ENCODE measurements at places on chromosomes 5 and 9.
A peak's percentile ranks its signal among the peaks of the same experiment; 100 is the strongest.

DNA sequence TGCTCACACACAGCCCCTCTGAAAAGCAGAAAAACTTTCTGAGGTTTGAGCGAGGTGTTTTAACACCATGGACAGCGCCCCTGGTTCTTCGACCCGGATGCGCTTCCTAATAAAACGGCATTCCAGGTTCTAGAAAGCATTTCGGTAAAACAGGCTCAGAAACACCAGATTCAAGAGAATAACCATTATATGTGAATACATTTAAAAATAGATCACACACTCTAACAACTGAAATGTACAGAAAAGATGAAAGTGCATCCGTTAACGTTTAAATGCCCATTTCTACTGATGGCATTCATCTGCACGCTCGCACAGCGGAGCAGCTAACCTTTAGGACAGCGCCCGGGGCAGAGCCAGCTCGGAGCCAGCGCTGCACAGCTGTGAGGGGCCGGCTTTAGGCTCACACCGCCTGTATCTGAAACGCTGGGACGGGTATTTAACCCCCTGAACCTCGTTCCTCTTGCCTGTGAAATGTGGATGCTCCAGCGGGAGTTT, 26.3 kb upstream of the TENT4A start:
- no peak for DNase-seq

- DNase-seq, result no peak
Measured at GRCh38 chr9:128205296-128205944, 2.2 kb downstream of the DNM1 start.

- DNase-seq, result no peak
Measured at GRCh38 chr9:15381491-15381890, 41.2 kb upstream of the SNAPC3 start.

GRCh38 chr5:69517763-69518212, 25.2 kb downstream of the OCLN start:
- DNase-seq, result no peak

DNA sequence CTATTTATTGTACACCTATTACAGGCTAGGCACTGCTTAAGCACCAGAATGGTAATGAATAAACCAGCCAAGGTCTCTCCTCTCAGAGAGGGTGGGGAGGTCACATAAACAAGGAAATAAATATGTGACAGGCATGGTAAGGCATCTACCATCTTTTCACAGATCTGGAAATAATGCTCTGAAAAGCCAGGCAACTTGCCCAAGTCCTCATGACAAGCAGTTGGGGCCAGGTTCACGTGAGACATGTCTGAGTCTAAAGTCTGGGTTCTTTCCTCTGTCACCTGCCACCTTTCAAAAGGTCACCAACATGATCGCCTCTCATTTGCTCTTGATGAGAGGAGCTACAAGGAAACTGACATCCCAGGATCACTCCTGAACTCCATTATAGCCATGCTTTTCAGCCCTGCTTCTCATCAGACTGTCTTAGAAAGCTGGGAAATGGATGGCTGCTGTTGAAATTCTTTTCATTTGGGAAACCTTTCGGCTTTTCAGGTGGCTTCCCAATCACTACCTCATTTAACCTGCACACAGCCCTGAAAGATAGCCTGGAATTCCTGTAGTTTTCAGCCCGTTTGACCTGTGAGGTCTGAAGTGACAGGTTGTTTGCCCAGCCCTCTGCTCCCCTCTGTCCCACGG, 123.1 kb downstream of the CRB2 start:
- DNase-seq, result no peak

- DNase-seq, result no peak
Measured at GRCh38 chr5:97182571-97183099, 412 bp downstream of the RIOK2 start.

GRCh38 chr9:103997856-103998370, 96.2 kb upstream of the SMC2 start:
- no peak for DNase-seq

DNA sequence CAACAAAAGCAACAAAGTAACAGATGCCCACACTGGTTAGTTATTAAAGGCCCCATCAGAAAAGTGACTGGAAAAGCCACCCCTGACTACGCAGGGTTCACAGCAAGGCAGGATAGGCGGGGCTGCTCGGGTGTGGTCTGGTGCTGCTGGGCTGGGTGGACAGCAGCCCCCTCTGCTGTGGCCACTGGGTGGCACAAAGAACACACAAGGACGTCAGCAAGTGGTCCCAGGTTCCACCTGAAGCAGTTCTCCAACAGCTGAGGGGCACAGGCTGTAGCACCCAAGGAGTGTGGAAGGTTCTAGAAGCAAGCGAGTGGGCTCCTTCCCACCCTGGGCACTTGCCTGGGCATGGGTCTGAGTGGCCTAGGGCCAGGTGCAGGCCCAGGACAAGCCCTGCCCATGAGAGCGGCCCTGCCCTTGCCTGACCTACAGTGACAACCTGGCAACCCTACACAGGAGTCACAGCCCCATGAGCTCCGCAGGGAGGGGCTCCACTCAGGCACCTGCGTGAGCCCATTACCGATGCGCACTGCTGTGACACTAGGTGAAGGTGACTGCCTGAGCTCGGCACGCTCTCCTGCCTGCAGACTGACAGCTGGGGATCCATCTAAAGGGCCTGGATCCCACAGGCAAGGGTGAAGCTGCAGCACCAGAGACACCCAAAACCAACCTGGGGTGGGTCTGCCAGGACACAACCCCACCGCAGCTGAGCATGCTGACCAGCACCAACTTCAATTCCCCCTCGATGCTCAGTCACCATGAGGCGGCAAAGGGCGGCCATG, 8.1 kb downstream of the BRD9 start:
- no peak for DNase-seq

- no peak for DNase-seq
Measured at GRCh38 chr9:131629825-131630204, 84.5 kb downstream of the PRRT1B start.

DNA sequence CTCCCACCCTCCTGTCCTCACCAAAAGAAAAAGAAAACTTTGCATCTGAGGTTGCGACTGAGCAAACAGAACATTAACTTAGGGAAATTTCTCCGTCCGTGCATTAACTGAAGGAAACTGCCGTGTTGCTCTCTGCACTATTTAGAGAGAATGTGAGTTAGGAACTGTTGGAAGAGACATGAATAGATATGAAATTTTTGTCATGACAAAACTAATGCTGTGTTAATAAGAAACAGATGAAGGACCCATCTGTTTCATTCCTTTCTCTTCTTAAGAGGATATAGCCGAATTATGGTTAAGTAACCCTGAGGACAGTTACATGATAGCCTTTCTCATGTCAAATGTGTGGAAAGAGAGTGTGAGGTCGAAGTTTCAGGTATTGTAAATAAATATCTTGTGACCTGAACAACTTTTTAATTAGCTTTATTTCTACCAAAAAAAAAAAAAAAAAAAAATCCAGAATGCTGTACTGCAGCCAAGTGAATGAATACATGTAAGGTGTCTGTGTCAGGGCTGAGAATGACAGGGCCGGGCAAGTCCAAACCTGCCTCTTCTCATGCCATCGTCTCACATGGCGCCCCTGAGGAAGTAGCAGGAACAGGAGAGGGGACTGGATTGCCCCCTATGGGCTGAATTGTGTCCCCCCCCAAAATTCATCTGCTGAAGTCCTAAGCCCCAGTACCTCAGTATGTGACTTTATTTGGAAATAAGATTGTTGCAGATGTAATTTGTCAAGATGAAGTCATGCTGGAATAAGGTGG, 35.6 kb upstream of the ANKRD33B start:
- no peak for DNase-seq

GRCh38 chr5:154740483-154740882, 14.7 kb upstream of the LARP1 start:
- no peak for DNase-seq

GRCh38 chr5:164335837-164336236, 830.4 kb downstream of the MAT2B start:
- no peak for DNase-seq

- peak; percentile 76 for DNase-seq
Measured at GRCh38 chr5:43041669-43042175, 1.6 kb upstream of the ANXA2R start.

- no peak for DNase-seq
Measured at GRCh38 chr9:123331346-123332060, 24.5 kb upstream of the CRB2 start.

DNA sequence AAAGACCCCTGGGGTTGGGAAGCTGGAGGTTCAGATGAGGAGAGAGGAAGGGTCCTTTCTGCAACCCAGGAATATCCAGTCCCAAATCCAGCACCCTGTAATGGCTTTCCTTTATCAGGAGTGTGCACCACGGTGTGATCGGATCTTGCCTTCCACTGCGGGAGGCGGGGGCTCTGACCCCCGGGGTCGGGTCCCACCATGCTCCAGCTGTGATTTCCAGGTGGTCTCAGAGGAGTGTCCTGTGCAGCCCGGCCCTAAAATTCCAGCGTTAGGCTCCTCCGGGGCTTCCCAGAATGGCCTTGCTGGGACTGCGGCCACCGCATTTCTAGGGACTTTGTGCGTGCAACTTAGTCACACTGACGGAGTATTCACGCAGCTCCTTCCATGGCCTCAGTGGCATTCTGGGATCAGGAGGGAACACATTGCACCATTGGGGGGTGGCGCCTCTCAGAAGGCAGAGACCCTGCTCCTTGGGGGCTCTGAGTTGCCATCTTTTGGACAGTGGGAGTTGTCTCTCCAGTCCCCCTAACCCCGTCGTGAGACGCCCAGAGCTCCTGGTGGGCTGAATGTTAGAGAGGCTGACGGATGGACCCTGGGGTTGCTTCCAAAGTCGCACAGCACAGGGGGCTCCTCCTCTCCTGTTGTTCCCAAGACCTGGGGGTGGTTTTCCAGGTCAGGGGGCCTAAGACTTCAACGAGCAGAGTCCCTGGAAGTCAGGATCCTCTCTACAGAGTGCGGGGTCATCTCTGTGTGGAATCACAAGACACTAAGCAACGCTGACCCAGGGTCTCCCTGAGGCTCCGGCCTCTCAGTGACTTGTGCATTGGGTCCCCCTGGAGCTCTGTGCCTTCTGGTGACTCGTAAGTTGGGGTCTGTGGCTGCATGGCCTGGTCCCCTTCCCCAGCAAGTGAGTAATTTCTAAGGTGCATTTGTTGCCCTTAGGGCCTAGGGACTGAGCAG, 42.7 kb upstream of the IRX4 start:
- no peak for DNase-seq

- no peak for DNase-seq
Measured at GRCh38 chr5:73390972-73391371, 57.6 kb downstream of the FOXD1 start.

- DNase-seq, result no peak
Measured at GRCh38 chr9:75109210-75109839, 21.0 kb downstream of the OSTF1 start.

DNA sequence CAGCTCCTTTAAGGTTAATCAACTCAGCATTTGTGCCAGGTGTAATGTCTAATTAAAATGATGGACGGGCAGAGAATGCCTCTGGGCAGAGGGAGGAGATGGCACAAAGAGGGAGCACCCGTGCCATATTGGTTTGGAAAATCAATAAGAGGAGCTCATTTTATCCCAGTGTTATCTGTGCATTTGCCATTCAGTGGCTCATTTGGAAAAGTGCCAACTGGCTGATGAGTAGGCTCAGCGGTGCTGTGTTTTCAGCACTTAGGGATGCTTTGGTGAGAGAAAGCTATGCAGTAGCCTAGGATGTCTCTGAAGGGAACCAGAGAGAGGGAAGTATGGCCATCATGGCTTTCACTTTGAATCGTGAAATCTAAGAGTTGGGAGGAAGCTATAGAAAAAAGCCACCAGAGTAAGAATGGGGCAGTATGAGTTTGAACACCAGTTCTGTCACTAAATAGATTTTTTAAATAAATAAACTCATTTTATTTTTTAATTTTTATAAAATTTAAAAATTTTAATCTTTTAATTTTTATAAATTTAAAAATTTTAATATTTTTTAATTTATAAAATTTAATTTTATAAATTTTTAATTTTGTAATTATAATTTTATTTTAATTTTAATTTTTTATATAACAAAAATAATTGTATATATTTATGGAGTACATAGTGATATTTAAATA, 472.8 kb downstream of the BRINP1 start:
- DNase-seq, result no peak

- no peak for DNase-seq
Measured at GRCh38 chr5:172478256-172478655, 23.9 kb upstream of the SH3PXD2B start.

GRCh38 chr9:86639899-86640379, 285.7 kb upstream of the TUT7 start:
- no peak for DNase-seq

GRCh38 chr5:135609981-135610380, 31.2 kb upstream of the CXCL14 start:
- DNase-seq, result no peak

GRCh38 chr9:104833696-104834095, 69.8 kb downstream of the NIPSNAP3B start:
- DNase-seq, result no peak

- no peak for DNase-seq
Measured at GRCh38 chr9:130092910-130093309, 39.2 kb downstream of the GPR107 start.

- no peak for DNase-seq
Measured at GRCh38 chr5:127601111-127601510, 47.8 kb upstream of the CTXN3 start.

DNA sequence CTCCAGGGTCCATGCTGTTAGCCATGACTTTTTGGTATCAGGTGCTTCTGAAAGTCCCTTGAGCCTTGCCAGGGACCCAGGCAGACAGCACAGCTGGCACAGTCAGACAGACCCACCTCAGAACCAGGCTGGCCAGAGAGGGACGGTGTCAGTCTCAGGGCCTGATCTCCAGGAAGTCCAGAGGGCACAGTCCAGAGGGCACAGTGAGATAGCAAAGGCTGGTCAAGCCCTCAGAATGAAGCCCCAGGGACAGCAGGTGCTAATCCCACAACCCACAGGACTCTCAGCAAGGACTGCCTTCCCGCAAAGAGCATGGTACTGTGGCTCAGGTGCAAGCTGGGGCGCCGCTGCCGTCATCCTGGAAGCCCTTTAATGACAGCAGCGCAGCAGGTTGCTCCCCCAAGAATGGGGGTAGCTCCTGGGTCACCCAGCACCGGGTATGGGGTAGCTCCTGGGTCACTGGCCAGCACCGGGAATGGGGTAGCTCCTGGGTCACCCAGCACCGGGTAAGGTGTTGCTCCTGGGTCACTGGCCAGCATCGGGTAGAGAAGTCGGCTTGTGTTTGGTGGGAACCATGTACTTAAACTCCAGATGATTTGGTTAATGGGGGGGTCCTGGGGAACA, 105.6 kb upstream of the PHYKPL start:
- DNase-seq, result no peak

GRCh38 chr9:131608493-131609037, 63.2 kb downstream of the PRRT1B start:
- no peak for DNase-seq

All from hippocampal formation (tissue), 2 donors.